ENCODE measurements at places on chromosomes 16 and 17.

- peak; percentile 10 for DNase-seq
These were observed 211.7 kb upstream of the GSE1 start for GRCh38 chr16:85401370-85401916.

DNA sequence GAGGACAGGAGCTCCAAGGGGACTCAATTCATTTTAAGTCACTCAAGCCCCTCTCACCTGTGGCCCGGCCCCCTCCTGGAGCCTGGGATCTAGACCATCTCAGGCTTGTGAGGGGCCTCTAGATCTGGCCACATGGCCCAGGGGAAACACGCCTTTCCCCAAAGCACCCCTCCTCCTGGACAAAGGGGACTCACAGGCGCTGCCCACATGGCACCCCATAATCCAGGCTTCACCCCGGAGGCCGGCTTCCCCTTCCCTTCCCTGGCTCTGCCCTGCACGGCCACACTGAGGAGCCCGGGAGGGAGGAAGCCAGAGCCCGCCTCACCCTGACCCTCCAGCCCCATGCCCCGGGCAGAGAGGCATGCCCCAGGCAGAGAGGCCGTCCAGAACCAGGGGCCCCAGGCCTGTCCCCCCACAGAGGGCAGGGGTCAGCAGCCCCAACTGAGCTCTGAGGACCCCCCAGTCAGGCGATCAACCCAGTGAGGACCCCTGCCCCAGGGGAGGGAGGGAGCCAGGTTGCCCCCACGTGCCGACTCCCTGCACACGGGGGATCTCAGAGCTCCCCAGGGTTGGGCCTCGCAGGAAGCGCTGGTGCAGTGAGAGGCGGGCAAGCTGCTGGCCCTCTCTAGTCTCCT lies 10.9 kb downstream of the HS3ST6 start:
- DNase-seq: no peak

- DNase-seq: no peak
These were observed 26.1 kb upstream of the CBFA2T3 start for GRCh38 chr16:89002851-89003830.

- DNase-seq: no peak
These were observed 1.9 kb downstream of the NECAB2 start for GRCh38 chr16:83969771-83970429.

- no peak for DNase-seq
These were observed 50.7 kb downstream of the TANGO6 start for GRCh38 chr16:68893710-68894705.

DNA sequence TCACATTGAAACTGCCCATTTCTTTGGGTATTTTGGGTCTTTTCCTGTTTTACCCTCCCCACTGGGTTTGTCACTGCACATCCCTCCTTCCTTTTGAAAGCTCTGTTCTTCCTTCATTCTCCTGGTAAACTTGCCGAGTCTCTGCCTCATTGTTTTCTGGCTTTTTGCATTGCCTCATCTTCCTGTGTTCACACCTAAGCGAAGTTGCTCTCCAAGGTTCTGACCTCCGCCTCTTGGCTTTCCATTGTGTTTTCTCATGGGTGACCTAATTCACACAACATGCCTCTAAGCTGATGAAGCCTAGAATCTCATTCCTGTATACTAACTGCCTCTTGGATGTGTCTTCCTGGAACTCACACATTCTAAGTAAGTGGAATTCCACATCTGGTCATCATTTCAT lies 1096.1 kb upstream of the EEF2KMT start:
- DNase-seq: no peak
